ENCODE measurements at places on chromosomes 2 and 18.

GRCh38 chr2:18244845-18245244 is 315.6 kb downstream of the RDH14 start:
- no peak overlapping the region for H3K4me3 ChIP-seq
- no peak for DNase-seq
- no peaks in the 10 kb centered on the region for H3K4me1 ChIP-seq
- no peak overlapping the region for H3K27ac ChIP-seq

- no peaks in the 10 kb centered on the region for H3K27me3 ChIP-seq
- H3K27ac ChIP-seq = no peak overlapping the region
- no peak for DNase-seq
- no peaks in the 10 kb centered on the region for H3K36me3 ChIP-seq
Observed at GRCh38 chr2:67702937-67703336, 305.8 kb downstream of the ETAA1 start.

- H3K36me3 ChIP-seq = no peaks in the 10 kb centered on the region
- DNase-seq = no peak
- H3K4me3 ChIP-seq = no peak overlapping the region
- H3K4me1 ChIP-seq = no peaks in the 10 kb centered on the region
- H3K27me3 ChIP-seq = peaks cover 2% of the 10 kb centered on the region
- no peak overlapping the region for H3K27ac ChIP-seq
Observed at GRCh38 chr2:17323697-17324096, 194.5 kb downstream of the RAD51AP2 start.

GRCh38 chr2:221203125-221203524 is 369.0 kb downstream of the EPHA4 start:
- no peaks in the 10 kb centered on the region for H3K36me3 ChIP-seq
- DNase-seq = no peak
- no peak overlapping the region for H3K4me3 ChIP-seq
- H3K27me3 ChIP-seq = peaks cover 2% of the 10 kb centered on the region

DNA sequence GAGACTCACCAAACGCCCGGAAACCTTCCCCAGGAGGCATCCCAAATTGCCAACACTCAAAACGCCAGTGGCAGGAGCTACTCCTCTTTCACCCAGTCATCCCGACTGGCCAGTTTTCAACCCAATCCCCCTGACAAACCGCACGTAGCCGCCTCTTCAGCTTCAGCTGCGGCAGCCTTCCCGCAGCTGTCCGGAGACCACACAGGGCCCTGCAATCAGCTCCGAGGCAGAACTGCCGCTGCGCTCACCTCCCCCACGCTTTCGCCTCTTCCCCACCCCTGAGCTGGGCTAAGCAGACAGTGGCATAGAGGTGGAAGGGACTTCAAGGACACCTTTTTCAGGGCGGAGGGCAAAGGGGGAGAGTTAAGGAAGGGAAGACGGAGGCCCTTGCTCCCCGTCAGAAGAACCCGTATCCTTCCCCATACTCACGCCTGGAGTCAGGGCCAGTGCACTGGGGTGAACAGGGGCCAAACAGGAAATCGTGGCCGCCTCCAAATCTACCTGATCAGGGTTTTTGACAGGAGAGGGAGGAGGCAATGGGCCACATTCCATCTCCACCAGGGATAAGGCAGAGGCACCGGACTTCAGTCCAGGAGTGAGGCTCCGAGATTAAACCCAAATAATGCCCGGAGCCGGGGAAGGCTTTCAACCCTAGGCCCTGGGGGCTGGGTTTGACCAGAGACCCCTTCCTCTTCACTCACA is 16.9 kb downstream of the CYP26B1 start:
- H3K4me3 ChIP-seq = no peak overlapping the region
- H3K36me3 ChIP-seq = no peaks in the 10 kb centered on the region
- peaks cover 7% of the 10 kb centered on the region for H3K27me3 ChIP-seq
- no peak overlapping the region for H3K27ac ChIP-seq
- no peak for DNase-seq
